ENCODE measurements at places on chromosomes 11 and 22.

DNA sequence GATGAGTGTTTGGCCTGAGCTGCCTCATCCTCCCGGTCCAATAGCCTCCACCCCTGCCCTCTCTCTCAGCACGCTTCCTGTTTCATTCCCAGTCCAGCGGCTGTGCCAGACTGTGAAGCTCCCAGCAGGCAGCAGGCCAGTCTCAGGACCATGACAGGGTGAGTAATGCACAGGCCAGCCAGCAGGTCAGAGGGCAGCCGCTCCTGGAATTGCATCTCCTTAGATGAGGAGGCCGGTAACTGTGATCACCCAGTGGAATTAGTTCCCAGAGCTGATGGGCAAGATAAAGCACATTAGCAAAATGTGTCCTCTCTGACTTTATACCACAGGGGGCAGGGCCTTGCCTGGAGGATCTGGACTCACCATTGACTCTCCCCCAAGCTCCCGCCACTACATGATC is 251.2 kb downstream of the ETS1 start:
- DNase-seq, result no peak

- no peak for DNase-seq
Measured at GRCh38 chr11:36146437-36146836, 142.8 kb downstream of the COMMD9 start.

- no peak for DNase-seq
Measured at GRCh38 chr11:122597511-122597910, 58.0 kb upstream of the UBASH3B start.

- no peak for DNase-seq
Measured at GRCh38 chr11:12846786-12847615, 162.1 kb upstream of the RASSF10 start.

GRCh38 chr11:13242564-13242963 is 35.0 kb upstream of the BMAL1 start:
- DNase-seq, result no peak

- DNase-seq, result no peak
Measured at GRCh38 chr22:19914201-19914943, 27.2 kb upstream of the COMT start.

- no peak for DNase-seq
Measured at GRCh38 chr22:50282361-50283155, 12.4 kb upstream of the MAPK11 start.

GRCh38 chr11:61654397-61654829 is 25.8 kb upstream of the DAGLA start:
- DNase-seq, result no peak

- DNase-seq, result no peak
Measured at GRCh38 chr11:76773921-76774361, 9.2 kb upstream of the TSKU start.

- no peak for DNase-seq
Measured at GRCh38 chr11:35619855-35620640, 1.8 kb downstream of the FJX1 start.

DNA sequence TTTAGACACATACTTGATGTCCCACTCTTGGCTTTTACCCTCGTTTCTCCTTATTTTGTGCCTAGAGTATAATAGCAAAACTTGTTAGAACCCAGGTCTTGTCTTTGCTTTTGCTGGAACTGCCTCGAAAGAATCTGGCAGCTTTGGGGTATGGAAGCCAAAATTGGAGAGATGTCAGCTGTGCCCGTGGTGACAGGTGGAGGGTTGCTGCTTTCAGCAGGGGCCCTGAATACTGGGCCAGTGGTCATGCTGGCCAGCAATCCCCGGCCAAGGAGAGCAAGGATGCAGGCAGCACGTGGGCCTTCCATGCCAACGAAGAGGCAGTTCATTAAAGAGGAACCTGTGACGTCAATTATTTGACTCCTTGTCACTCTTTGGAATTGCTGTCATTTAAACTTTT is 181.1 kb downstream of the HIPK3 start:
- DNase-seq, result no peak
